Forelimb muscle (tissue), 1 donor: ENCODE measurements at places on chromosomes 3 and 15. TPM values are rescaled to one million over a fixed set of nuclear protein-coding genes. Genes with fewer than 3 reads are reported as not detected.

Gene CD200R1L
- not detected for polyA plus RNA-seq

DNA sequence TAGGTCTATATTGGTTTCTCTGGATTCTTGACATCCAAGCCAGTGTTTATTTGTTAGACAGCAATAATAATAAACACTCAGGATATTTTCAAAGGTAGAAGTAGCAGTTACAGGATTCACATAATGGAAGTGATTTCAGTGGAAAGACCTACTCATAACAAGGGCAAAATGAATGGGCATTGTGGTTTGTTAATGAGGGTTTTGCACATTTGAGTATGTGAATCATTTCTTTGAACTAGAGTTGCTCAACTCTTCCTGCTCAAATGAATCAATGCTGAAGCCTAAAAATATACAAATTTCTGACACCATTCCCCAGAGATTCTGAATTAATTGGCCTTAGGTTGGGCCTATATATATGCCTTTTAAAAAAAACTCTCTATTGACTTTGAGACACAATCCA, 4.1 kb upstream of the COL6A5 start:
- DNase-seq = no peak

GRCh38 chr3:25508901-25509300, 80.8 kb downstream of the RARB start:
- DNase-seq = no peak

DNA sequence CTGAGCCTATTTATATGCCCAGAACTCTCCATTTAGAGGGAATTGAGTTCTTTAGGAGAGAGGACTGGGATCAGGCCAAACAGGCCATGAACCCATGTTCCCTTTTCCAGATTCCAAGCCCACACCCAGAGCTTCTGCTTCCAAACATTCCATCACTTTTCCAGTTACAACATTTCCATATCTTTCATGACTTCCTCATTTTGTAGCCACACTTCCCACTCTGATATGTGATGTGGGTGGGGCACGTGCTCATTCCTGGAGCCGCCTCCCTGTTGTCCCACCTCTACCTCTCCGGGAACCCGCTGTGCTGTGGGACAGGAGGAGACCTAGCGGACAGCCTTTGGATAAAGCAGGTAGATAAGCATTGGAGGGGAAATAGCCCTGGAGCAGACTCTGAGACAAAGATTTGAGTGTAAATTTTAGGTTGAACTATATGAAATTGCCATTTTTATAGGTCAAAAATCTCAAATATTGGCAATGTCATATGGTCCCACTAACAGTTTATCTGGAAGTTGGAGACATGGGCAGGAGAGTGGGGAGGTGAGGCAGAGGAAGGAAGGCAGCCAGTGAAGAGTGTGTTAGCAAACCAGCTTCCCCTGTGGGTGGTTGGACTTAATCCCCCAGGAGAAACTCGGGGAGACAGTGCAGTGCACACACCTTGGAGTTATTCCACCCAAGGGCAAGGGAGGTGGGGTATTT, 31.8 kb downstream of the CYP8B1 start:
- DNase-seq = no peak

- DNase-seq = no peak
Observed at GRCh38 chr3:1531981-1532380, 439.2 kb downstream of the CNTN6 start.

DNA sequence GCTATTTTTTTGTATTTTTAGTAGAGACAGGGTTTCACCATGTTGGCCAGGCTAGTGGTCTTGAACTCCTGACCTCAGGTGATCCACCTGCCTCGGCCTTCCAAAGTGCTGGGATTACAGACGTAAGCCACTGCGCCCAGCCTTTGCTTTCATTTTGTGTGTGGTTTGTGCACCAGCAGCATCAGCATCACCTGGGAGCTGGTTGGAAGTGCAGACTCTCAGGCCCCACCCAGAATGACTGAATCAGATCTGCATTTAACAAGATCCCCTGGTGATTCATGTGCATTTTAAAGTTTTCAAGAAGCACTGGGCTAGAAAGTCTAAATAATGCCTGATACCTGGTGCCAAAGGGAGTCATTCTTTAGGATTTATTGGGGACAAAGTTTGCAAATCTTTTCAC, 73.4 kb upstream of the BNIP2 start:
- no peak for DNase-seq
